ENCODE measurements at places on chromosomes 7 and 10.
A peak's percentile ranks its signal among the peaks of the same experiment; 100 is the strongest.

DNA sequence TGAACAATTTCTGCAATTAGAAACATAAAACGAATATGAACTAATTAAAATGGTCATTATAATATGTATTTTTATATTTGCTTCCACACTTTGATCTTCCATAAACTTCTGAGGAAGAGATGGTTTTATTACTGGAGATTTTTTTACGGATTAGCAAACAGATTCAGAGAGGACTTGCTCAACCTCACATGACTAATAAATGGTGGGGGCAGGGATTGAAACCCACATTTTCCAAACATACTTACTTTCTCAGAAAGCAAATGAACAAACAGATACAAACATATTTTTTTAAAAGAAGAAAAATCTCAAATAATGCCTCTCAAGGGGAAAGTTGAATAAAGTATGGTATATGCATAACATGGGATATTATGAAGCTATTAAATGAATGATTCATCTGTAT, 18.3 kb downstream of the ANKMY2 start:
- no peak for DNase-seq

DNA sequence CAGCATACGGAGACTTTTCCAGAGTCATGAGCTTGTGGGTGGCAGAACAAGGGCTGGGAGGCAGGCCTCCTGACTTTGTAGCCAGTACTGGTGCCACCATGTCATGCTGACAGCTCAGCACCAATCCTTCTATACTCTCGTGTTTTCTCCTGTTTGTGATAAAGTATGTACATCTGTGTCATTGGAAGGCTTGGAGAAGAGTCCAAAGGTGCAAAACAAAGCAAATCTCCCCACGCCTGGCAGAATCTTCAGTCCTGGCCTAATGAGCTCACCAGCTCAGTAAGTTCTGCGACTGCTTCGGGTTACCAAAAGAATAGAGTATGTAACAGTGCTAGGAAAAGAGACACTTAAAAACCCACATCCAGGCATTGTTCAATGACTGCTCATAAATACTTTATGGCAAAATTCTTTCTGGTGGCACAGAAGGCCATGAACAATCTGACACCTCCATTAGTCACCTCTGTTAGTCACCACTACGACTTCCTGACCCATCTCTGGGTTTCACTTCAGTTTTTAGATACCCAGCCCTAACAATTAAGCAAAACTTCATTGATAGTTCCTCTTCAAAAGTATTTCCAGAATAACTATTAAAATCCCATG, 24.5 kb downstream of the STEAP1 start:
- DNase-seq: no peak

GRCh38 chr10:49605939-49606509, 4.1 kb upstream of the SLC18A3 start:
- DNase-seq: no peak

DNA sequence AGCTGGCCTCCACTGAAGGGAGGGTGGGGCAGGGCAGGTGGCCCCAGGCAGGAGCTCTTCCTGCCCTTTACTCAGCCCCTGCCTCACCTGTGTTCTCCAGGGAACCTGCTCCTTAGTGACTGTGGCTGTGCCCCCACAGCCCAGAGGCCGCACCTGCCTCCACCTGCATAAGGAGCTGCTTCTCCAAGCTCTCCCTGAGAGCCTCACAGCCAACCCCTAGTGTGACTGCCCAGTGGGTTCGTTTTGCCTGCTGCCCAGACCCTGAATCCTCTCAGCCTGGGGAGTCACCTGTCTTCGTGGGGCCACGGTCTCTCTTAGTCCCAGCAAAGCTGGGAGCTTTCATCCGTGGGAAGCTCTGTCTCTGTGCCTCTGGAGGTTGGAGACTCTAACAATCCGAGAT, 94.4 kb downstream of the GLRX3 start:
- no peak for DNase-seq

DNA sequence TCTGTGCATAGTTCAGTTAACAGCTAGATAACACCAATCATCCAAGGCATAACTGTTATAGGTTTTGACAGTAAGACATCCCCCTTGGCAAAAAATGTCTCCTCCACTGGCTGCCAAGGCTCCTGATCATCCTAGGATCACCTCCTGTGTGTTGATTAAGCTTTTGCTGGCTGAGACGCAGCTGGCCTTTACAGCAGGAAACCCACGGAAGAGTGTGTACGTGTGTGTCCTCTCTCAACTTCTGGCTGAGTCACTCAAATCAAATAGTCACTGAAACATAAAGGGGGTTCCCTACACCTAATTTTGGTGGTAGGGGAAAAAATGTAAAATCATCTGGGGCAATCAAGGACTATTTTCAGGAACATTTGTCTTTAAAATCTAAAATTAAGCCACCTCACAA, 208.8 kb downstream of the CTNNA3 start:
- DNase-seq: no peak

DNA sequence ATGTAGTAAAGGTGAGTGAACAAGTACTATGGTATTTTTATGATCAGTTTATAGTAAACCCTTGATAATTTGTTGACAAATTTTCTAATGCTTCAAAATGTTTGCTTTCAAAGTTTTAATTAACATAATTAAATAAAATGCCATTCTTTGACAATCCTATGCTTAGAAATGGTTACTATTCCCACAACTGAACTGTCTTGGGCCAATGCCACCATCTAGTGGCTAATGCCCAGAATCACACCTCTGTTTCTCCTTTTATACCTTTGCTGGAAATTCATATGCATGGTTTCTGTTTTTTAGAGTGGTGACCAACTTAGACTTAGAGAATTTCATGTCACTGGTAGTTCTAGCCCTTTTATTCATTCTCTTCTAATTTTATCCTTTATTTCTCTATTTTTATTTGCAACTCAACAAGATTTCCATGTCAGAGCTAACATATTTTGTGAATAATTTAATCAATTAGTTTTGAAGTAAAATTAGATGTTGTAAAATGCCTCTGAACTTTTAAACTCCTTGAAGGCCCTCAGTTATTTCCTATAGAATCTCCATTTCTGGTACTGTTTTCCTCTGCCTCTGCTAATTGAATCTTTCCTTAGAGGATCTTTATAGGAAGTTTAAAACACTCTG, 31.1 kb downstream of the PCGF5 start:
- DNase-seq: peak; percentile 12

GRCh38 chr7:134209322-134210015, 82.3 kb downstream of the LRGUK start:
- no peak for DNase-seq

- no peak for DNase-seq
Measured at GRCh38 chr7:155794196-155794595, 18.1 kb downstream of the SHH start.

DNA sequence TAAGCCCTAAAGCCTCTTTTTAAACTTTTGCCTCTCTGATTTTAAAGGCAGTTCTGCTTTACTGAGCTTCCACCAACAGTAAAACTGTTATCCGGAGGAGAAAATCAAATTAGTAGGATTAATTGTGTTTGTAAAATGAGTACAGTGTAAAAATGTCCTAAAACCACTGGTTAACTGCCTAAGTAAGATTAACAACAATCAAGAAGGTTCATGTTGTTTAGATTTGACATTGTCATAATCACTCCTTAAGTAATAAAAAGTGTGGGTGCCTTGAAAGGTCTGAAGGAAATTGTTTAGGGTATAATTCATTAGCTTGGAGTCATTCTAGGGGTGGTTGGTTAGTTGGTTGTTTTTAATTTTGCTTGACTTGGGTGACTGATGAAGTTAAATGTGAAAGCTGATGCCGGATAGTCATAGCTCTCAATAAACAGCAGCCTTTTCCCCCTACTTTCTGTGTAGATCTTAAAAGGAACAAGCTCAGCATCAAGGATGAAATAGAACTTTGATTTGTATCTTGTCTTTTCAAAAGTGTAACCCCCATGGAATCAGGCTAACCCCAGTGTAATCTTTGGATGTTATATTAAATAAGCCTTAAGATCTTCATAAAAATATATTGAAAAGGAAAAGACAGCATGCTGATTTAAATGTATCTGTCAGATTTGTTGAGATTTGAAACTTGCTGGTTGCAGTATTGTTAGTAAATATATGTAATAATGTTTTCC, 148.3 kb downstream of the ARID5B start:
- no peak for DNase-seq
